SJSA1 (cell line): ENCODE measurements at places on chromosomes 6 and 20.
A peak's percentile ranks its signal among the peaks of the same experiment; 100 is the strongest.

GRCh38 chr6:41344876-41345275 lies 9.5 kb downstream of the NCR2 start:
- peak; percentile 8 for DNase-seq

- DNase-seq, result peak; percentile 11
These were observed 28.4 kb downstream of the SYNDIG1 start for GRCh38 chr20:24497851-24498250.

- DNase-seq, result peak; percentile 27
These were observed 27.3 kb downstream of the FNDC1 start for GRCh38 chr6:159196430-159196975.

DNA sequence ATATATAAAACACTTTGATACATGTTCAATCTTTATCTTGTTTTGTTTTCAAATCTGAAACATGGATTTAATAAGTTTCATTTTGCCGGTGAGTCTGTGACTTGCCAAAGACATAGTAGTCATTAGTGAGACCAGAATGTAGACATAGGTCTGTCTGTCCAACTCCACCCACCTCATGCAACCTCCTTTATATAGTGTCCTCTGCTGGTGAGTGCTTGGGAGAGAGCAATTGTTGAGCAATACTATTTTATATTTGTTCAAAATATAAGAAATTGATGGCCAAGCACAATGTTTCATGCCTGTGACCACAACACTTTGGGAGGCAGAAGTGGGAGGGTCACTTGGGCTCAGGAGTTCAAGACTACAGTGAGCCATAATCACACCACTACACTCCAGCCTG lies 10.8 kb upstream of the LY86 start:
- DNase-seq, result no peak

GRCh38 chr6:42452171-42453030 lies 675 bp upstream of the TRERF1 start:
- DNase-seq, result peak; percentile 81

- DNase-seq, result no peak
These were observed 6.2 kb downstream of the TGM2 start for GRCh38 chr20:38158701-38159351.

DNA sequence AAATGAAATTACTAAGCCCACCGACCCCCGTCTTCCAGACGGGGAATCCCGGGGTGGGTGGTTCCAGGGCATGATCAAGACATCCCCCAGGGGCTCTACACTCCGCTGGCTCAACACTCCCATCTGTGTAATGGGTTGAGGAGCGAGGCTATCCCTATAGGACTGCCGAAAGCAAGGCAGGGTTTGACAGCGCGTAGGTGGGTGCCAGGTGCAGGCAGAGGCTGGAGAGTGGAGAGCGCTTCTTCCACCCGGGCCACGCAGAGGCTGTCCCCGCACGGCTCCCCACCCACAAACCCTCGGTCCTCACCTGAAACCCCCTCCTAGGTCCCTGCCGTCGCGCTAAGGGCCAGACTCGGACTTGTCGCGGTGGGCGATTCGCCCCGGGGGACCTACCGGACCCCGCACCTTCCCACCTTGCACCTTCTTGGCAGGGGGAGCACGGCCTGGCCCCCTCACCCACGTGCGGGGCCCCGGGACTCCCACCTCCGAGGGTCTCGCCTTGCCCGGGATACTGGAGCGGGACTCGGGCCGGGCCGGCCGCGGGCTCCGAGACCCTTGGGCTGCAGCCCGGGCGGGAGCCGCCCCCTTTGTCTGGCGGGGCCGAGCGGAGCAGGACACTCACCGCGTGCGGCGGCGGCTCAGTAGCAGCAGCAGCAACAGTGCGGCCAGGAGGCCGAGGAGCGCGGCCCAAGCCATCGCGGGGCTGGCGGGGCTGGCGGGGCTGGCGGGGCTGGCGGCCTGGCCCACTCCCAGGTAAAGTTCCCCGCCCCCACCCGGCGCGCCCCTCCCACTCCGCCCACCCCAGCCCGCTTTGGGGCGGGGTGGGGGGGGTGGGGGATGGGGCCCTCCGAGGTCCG lies at the start of gene PTGIS:
TSS of gene PTGIS (minus strand) at position 717 of the 857 bp plus-strand sequence. CDS start at position 696, 21 bp downstream.
- DNase-seq, result no peak

DNA sequence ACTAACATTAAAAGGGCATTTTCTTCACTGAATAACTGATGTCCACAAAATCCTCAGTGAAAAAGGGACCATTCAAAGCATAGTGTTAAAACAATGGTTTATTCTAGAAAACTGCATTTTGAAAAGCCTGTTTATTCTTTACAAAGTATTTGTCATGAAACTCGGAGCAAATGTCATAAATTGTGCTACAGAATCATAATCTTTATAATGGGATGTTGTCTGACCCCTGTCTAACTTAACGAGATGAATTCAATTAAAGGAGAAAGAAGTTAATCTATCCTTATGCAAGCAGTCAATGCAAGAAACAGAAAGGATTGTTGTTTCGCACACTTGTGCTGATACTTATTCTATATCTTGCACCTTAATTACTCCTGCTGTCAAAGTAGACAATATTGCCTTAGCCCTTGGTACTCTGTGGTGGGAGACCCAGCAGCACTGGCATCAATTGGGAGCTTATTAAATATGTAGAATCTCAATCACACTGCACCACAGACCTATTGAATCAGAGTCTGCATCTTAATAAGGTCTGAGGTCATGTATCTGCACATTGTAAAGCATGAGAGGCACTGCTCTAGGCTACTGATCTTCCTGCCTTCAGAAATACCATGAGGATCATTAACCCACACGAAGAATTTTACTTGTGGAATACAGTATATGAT lies 708.3 kb downstream of the HDGFL1 start:
- no peak for DNase-seq

GRCh38 chr6:8000188-8000596 lies 64.0 kb downstream of the BLOC1S5 start:
- DNase-seq, result no peak

GRCh38 chr6:2831392-2831791 lies 10.3 kb downstream of the SERPINB1 start:
- no peak for DNase-seq

DNA sequence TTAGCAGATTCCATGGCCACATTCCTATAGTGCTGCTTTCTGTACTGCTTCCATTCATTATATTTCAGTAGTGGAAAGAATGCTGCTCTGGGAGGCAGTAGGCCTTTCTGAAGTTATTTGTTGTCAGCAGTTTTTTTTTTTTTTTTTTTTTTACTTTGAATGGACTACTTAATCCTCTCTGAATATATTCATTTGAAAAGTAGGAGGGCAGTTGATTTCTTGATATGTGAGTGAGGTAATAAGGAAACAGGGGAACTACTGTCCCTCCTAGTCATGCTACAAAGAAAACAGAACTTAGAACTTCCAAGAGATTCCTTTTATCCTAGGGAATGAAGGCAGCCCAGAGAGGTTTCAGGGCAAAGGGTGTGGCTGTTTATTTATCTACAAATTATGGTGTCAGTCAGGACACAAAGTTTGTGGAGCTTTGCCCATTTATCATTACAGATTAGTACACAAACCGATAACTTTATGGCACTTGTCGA lies 155.9 kb downstream of the JARID2 start:
- DNase-seq, result peak; percentile 15

GRCh38 chr6:13919861-13920260 lies 4.9 kb upstream of the RNF182 start:
- no peak for DNase-seq
